ENCODE measurements at places on chromosomes 2 and 18.

DNA sequence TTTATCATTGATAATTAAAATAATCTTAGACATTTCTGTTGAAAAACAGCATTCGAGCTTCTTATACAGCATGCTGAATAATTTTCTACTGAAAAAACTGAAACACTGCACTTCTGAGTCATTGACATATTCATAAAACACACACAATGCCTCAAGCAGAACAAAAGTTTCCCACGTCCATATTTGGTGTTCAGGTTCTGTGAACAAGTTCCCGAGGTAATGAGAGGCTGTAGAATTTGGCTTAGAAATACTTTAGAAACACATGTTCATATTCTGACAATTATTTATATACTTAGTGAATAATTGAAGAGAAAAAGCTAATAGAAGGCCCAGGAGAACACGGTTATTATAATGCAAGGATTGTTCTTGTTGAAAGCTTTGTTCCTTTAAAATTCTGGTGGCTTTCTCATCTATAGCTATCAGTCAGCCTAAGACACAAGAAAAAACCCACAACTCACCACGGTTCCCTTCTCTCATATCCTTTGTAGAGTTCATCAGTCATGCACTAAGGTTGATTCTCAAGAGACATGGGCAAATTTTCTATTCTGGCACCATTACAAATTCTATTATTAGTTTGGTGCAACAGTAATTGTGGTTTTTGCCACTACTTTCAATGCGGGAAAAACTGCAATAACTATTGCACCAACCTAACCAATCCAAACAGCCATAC lies 194.4 kb downstream of the TMX3 start:
- no peak for DNase-seq

- DNase-seq = no peak
Measured at GRCh38 chr2:137096693-137097092, 331.3 kb downstream of the THSD7B start.

- no peak for DNase-seq
Measured at GRCh38 chr2:72828840-72829507, 3.1 kb upstream of the EXOC6B start.

DNA sequence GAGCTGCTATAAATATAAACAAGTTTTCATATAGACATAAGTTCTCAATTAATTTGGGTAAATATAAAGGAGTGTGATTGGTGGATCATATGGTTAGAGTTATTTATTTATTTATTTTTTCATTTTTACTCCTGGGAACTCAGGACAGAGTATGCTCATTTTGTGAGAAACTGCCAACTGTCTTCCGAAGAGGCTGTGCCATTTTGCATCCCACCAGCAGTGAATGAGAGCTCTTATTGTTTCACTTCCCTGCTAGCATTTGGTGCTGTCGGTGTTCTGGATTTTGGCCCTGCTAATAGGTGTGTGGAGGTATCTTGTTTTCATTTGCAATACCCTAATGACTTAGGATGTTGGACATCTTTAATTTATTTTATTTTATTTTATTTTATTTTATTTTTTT lies 50.4 kb upstream of the XPO1 start:
- no peak for DNase-seq

- no peak for DNase-seq
Measured at GRCh38 chr2:142843731-142844130, 33.7 kb upstream of the KYNU start.

DNA sequence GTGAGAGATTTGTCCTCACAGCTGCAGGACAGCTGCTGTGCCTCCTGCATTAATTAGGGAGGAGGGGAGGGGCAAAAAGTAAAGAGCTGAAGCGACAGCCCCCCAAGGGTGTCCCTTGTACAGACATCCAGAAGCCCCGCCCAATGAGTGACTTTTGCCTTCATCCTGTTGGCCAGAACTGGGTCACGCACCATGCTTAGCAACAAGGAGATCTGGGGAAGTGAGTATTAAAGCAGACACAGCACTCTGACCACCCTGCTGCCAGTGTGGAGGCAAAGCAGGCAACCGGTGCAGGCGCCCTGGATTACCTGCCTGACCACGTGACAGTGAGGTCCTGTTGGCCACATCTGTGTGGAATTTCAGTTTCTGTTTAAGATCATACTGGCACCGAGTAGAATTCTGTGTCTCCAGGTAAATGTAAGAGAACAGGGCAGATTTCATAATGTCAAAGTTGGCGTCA lies 21.5 kb upstream of the BIN1 start:
- DNase-seq = no peak

DNA sequence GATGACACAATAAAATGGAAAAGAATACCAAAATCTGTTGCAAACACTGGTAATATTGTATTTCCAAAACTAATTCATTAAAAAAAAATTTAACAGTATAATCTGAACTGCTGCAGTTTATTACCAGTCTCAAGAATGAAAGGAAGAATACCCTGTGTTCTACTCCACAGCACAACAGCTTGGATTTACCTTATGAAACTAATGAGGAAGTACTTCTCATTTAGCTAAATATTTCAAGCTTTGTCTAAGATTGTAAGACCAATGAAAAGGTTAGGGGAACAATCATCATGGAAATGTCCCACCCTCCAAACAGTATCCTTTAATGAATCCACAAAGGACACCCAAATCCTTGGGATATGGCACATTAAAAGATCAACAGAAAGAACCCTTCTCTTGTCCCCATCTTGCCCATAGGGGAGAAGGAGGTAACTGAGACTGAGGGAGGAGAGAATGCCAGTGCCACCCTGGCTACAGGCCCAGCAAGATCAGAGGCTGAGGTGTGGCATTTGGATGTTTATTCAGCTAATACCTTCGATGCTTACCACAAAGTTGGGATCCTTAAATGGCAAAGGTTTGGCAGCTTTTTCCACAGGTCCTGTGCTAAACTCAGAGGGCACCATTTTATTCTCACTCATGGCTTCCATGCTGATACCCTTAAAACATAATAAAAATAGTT lies 17.7 kb downstream of the INO80C start:
- no peak for DNase-seq

- no peak for DNase-seq
Measured at GRCh38 chr2:9428965-9429577, 5.6 kb downstream of the CPSF3 start.

- DNase-seq = no peak
Measured at GRCh38 chr18:33814546-33814945, 236.5 kb downstream of the ASXL3 start.

DNA sequence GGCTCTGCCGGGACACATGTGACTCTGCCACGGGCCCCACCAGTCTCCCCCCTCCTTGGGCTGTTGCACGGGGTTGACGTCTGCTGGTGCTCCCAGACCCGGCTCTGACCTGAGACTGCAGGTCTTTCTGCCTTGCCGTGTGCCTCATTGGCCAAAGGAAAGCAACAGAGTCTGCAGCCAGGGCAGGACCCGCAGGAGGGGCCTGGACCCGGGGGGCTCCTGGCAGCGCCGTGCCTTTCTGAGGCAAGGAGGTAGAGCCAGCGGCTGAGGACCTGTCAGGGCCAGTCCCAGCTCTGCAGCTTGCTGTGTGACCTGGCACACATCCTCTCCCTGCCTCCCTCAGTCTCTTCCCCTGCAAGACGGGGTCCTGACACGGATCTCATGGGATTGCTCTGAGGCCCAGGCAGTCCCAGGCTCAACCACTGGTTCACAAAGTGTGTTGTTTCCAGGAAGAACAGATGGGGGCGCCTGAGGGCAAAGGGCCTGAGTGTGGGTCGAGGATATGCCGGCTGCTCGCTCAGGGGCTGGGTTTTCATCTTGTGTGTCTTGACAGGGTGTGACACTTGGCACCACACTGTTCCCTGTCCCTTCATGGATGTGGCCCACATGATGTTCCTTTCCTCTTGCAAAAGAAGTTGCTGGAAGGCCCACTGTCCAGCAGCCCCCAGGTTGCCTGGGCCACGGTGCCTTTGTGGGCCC lies 9.0 kb downstream of the CAPN10 start:
- DNase-seq = peak; percentile 43

GRCh38 chr2:230166557-230167170 lies 53.1 kb downstream of the SP110 start:
- no peak for DNase-seq

GRCh38 chr2:19169134-19169768 lies 189.2 kb downstream of the OSR1 start:
- no peak for DNase-seq

GRCh38 chr2:235148201-235149170 lies 196.7 kb downstream of the SH3BP4 start:
- DNase-seq = no peak

DNA sequence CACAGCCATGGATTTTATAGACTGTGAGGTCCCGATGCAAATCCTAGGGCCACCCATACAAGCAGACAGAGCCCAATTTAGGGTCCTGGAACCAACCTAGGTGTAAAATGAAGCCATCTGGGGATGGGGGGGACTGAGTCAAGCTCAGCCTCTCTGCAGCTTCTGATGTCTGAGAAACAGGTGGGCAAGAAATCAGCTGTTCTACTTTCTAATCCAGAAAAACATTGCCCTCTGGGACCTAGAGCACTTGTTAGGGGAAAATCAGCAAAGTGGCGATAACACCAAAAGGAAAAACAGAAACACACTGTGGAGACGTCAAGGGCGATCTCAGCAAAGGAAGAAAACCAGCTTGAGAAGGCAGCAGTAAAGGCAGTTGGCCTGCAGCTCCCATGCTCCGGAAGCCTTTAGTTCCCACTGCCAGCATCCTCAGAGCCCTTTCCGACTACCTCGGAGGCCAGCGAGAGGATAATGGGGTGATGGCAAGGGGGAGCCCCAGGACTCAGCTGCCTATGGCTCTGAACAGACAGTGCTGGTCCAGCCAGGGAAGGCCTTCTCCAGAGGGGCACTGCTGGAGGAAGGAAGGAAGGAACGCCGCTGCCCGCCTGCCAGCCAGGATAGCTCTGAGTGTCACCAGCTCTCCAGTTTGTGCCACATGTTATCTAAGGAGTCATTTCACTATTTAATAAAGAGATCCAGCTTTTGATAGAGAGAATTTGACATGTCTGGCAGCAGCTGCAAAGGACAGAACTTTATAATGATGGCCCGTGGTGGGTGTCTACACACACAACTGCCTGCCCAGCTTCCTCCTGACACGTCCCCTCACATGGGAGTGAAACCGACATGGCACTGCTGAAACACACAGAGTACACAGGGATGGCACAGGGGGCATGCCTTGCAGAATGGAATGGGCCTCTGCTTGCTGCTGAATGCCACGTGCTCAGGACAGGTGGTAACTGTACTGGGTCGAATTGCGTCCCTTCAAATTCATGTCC lies 37.7 kb downstream of the HS1BP3 start:
- DNase-seq = no peak
